Hypothalamus (tissue), 51 donors: ENCODE measurements at places on chromosomes 3 and 15.
A peak's percentile ranks its signal among the peaks of the same experiment; 100 is the strongest.

DNA sequence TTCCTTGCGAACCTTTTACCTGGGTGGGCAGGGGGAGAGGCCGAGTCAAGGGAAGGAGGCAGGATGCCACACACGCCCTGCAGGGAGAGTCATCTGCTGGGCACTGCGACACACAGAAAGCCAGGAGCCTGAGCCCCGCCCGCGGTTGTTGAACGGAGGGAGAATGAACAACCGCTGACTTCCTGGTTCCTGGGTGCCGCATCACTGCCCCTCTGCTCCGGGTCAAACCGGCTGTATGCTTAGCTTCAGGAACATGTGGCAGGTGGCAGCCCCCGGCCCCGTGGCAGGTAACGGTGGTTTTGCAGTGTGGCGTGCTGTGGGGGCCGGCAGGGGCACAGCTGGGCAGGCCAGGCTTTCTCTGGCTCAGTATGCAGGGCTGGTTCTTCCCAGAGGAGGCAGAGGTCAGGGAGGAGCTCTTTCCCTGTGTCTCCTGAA, 33.4 kb downstream of the APBA2 start:
- no peak for DNase-seq

DNA sequence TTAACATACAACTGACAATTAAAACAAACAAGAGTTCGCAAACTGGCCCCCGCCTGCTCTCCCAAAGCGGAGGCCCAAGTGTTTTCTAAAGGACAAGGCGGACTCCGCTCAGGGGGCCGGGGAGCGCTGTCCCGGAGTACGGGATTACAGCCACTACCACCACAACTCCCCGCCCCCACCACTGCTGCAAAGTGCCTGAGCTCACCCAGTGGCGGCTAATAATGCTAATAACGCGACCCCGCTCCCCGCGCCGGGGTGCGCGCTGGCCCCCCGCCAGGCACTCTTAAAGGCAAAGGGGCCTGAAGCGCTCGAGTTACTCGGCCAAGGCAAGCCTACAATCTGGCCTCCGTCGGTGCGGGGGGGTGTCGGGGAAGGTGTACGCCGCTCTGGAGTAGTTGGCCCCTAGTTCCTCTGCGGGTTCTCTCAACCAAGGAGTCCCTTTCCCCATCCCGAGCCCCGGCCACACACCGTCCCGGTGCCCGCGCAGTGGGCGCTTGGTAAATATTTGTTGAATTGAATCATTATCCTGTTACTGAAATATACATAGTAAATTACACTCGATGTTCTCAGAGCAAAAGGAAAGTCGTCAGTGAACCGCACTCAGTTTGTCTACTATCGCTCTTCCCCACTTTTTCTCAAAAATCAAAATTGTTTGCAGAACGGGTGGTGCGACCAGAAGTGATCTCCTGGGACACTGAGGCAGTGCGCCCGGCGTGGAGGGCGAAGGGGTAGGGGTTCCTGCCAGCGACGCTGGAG, 827 bp downstream of the WNT5A start:
- DNase-seq = peak; percentile 8

- DNase-seq = no peak
These were observed 49.9 kb downstream of the KLF13 start for GRCh38 chr15:31376511-31376910.

DNA sequence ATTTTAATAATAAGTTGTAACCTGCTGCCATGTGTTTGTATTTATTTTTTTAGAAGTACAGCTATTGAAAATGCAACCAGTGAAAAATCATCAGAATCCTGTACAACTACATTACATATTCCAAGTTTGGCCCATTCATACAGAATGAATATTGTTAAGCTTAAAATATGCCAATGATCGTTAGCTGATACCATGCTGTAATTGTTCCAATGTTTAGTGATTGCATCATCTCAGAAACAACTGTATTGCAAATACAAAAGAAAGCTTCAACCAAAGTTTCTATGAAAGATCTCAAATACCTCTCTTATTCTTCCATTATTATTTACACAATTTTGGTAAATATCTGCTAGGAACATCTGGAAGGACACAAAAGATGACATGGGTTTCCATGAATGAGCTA, 51.6 kb upstream of the ALCAM start:
- no peak for DNase-seq

DNA sequence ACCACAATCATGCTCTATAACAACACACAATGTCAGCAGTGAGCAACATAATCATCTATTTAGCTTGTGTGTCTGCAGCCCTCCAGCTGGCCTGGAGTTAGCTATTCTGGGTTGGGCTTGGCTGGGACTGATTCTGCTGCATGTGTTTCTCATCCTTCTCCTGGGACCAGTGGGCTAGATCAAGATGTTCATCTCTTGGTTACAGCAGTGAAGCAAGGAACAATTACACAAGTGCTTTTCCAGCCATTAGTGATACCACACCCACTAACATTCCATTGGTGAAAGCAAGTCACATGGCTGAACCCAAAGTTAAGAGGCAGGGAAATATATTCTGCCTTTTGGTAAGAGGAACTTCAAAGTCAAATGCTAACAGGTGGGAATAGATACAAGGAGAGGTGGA, 14.6 kb downstream of the NUDT16 start:
- no peak for DNase-seq

DNA sequence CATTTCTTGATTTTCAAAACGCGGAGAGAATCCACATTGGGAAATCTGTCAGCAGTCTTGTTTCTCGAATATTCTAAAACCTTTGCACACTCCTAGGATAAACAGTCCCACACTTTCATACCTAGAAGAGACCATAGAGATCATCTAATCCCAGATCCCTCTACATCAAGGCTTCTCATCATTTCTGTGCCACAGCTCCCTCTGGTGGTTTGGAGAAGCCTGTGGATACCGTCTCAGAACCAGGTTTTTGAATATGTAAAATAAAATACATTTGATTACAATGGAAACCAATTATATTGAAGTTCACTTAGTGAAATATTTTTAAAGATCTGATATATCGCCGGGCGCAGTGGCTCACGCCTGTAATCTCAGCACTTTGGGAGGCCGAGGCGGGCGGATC, 211.9 kb upstream of the GOLGA6L4 start:
- no peak for DNase-seq

DNA sequence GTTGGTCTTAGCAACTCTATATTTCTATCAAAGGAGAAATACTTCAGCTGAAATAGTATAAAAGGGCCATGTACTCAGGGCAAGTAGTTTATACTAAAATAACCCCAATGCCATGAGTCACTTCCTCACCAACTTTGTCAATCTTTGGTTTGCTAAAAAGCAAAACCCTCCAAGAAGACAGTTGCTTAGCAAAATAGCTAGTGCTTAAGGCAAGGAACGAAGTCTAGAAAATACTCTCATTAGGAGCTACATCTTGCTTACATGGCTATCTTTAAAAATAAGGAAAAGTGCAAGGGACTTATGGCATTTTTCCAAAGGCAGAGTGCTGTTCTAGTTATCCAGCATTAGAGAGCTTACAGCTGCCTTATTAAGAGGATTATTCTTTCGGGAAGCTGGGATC, 28.4 kb downstream of the P3H2 start:
- DNase-seq = no peak

DNA sequence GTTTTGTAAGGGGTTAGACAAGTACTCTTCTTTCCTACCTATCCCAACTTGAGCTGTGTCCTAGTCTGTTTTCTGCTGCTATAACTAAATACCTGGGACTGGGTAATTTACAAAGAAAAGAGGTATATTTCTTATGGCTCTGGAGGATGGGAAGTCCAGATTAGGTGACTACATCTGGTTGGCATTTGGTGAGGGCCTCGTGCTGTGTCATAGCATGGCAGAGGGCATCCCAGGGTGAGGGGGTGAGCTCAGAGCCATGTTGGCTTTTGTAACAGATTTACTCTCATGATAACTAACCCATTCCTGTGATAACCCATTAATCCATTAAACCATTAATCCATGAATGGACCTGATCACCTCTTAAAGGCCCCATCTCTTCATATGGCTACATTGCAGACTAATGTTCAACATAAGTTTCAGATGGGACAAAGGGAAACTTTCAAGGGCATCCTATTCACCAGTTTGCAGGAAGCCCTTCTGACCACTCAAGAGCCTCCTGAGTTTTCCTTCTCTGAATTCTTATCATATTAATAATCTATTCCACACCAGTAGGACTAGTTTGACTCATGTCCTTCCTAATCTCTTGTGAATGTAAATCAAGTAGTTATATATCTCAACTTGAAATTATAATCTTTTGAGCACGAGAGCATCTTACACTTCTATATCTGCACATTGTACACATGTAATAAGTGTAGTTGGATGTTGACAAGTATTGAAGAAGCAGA, 185.7 kb upstream of the ZPLD1 start:
- DNase-seq = no peak

DNA sequence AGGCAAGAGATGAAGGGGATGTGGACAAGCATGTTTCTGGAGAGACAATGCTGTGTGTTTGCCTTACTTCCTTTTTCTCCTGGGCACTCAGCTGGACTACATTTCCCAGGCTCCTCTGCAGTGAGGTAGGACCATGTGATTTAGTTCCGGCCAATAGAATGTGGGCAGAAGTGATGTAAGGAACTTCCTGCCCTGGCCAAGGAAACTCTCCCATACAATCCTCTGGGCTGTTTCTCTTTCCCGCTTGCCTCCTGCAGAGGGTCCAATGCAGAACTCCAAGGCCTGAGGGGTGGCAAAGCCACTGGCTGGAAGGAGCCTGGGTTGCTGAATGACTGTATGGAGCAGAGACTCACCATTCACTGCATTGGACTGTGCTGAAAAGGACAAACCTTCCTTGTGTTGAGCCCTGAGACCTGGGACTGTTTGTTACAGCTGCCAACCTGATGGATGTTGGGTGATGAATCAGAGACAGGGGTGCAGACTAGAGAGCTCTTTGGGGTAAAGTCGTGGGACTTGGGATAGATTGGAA, 82.7 kb upstream of the SLC6A6 start:
- DNase-seq = no peak

DNA sequence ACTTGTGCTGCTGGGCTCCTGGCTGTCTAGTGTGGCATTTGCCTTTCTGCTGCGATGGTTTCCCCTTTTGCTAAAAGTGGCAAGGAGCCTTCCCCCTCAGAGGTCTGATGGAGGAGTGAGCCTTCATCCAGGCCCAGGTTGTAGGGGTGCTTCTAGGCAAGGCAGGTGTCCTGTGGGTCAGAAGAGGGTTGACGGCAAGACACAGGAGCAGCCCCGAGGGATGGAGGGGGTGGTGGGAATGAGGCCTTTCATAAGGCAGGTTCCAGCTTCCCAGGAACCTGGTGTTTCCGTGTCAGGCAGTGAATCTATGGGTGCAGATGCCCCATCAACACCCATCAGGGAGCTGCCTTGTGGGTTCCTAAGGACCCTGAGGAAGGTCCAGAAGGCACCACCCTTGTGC, 63.0 kb upstream of the TAMM41 start:
- DNase-seq = no peak

GRCh38 chr3:44913868-44914468, 39.6 kb downstream of the TGM4 start:
- DNase-seq = no peak

DNA sequence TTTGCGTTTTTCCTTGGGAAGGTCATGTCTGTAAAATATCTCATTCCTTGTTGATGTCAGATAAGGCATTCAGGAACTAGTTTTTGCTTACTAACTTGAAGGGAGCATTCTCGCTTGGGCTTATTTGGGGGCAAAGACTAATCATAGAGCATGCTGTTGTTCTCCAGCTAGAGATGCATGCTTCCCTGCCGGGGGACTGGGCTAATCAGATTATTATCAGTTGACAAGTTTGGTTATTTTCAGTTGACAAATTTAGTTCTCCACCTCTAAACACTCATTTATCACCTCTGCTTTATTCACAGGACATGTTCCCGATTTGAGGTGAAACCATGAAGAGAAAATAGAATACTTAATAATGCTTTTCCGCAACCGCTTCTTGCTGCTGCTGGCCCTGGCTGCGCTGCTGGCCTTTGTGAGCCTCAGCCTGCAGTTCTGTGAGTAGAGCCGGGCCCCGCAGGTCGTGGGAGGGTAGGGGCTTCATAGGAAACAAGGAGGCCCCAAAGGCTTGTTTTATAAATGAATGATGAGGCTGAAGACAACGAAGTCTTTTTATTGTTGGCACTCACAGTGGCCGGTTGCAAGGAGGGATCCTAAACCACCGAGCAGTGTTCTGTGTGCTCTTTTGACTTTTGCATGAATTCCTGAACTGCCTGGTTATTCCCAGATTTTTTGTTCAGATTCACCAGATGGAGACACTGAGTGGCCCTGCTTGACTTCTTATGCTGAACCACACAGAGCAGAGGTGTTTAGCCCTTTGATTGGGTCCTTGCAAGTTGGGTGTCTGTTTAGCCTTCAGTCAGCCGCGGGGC, 28.4 kb downstream of the PXYLP1 start:
- no peak for DNase-seq

GRCh38 chr3:195999896-196000295, 82.0 kb downstream of the TFRC start:
- DNase-seq = no peak

DNA sequence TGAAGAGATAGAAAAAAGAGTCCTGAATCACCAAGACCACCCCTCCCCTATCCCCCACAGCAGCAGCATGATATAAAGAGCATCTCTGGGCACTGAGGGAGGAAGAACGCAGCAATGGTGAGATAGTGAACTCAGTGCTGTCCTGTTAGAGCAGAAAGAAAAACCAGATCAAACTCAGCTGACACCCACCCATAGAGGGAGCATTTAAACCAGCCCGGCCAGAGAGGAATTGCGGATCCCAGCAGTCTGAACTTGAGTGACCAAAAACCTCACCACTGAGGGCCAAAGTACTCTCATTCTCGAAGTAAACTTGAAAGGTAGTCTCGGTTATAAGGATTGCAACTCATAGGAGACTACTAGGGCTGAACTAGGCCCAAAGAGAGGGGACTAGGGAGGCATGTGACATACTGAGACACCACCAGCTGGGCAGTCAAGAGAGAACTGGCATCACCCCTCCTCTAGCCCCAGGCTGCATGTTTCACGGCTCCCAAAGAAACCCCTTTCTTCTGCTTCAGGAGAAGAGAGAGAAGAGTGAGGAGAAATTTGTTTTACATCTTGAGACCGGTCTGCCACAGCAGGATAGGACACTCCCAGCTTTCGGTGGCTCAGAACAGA, 39.2 kb upstream of the TGFBR2 start:
- DNase-seq = no peak

DNA sequence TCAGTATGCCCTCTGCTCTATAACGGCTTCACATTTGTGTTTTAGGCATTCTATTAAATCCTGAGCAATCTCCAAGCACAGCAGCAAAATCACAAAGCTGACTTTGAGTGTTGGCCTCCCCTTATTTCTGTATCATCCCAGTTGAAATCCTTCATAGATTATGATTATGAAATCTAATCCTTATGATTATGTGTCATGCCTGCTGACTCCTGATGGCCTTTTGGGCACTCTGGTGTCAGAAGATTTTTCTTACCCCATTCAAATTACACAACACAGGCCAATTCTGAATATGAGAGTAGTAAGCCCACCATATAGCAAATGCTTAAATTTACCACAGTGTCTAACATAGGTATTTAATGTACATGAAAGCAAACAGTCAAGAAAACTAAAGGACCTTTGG, 34.3 kb downstream of the CDV3 start:
- DNase-seq = no peak
